ENCODE measurements at places on chromosomes 11 and 22.

GRCh38 chr11:29343465-29344333 is 673.1 kb downstream of the KCNA4 start:
- DNase-seq = peak; percentile 22

DNA sequence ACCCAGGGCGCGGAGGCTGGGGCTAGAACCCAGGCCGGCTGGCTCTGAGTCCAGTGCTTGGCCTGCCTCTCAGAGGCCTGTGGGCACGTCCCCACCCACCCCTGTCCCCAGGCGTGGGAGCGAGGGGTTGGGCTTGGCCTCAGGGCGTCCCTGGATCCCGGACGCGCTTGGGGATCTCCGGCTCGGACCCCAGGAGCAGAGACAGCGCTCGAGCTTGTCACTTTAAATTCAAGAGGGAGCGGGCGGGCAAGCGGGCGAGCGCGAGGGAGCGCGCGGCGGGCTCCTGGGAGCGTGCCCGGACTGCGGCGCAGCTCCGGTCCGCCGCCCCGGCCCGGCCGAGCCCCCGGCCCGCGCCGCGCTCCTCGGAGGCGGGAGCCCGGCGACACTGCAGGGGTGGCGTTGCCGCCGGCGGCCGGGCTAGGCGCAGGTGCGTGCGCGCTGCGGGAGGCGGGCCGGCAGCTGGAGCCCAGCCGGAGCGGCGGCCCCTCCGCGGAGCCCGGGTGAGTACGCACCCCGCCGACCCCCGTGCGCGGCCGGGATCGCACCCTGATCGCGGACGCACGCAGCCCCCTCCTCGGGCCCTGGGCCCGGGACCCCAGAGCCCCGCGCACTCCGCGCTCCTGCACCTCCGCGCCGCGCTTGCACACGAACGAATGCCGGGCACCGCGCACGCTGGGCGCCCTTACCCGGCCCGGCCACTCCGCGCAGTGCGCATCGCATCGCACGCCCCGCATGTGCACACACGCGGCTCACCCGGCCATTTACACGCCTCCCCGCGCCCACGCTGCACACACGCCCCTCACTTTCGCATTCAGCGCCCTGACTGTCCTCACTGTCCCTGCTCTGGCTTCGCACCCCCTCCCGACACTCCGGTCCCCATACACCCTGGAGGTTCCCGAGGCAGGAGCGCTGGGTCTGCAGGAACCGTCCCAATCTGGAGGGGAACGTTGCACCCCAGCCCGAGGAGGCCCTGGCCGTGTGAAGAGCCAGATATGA is at the start of gene SYT12:
SYT12 (plus strand) TSS at position 174 of the 996 bp plus-strand sequence. CDS start 7,011 bp downstream, outside the sequence.
- peak; percentile 19 for DNase-seq

GRCh38 chr11:101195294-101195693 is 65.7 kb upstream of the PGR start:
- no peak for DNase-seq

DNA sequence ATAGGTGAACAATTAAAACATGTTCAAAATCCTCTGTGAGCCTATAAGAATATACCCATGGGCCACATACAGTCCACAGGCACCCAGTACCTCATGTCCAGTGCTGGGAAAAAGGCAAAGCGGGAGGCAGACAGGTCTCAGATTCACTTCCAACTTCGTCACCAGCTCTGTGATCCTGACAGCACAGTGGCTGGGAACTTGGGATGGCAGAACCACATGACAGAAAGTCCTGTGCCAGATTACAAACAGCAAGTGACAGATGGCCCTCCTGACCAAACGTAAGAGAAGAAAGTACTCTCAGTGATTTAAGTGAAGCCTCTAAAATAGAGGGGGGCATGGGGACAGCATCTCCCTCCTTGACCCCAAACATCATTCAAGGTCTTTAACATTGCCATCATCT is 5.8 kb downstream of the SLC1A2 start:
- no peak for DNase-seq

GRCh38 chr22:20198557-20199319 is 47.9 kb upstream of the CCDC188 start:
- no peak for DNase-seq

DNA sequence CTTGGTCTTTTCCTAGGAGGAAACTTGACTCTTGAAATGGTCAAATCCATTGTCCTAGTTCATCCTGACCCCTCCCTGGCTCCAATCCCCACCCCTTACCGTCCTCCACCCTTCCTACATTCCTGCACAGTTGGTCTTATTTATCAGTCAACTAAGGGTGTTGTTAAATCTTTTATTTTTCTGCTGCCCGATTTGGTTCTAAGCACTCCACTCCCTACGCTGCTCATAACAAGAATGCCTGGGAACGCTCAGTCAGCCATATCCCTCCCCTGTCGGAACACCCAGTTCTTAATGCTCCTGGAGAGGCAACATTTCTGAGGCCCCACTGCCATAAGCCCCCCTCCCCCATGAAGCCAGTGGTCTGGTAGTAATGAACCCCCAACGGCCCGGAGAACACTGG is 9.7 kb downstream of the EHF start:
- DNase-seq = no peak

DNA sequence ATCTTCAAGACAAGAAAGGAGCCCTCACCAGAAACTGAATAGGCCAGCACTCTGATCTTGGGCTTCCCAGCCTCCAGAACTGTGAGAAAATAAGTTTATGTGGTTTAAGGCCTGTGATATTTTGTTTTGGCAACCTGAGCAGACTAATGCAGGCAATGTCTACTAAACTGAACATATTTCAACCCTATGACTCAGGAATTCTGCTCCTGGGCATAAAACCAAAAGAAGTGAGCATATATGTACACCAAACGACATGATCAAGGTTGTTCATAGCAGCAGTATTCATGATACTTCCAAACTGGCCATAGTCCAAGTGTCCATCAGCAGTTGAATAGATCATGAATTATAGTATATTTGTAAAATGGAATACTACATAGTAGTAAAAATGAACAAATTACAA is 29.0 kb downstream of the CSNK2A3 start:
- DNase-seq = no peak

GRCh38 chr11:95138448-95138847 is 48.8 kb downstream of the ENDOD1 start:
- no peak for DNase-seq

GRCh38 chr11:115929618-115930129 is 425.5 kb upstream of the CADM1 start:
- no peak for DNase-seq

DNA sequence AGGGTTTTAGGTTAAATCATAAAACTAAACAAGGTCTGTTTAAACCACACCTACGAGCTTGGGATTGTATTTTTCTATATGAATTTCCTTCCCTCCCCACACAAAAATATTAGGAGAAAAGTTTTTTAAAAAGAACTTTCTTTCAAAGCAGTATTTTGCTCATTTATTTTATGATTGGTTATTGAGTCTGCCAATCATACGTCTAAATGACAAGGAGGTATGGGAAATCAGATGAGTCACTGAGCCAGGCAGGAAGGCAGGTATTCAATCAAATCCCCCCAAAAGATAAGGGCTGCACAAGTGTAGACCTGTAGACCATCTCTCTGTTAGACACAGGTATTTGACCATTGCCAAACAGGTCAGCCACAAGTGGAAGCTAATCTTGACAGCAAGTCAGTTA is 440.1 kb upstream of the CCDC90B start:
- DNase-seq = no peak

DNA sequence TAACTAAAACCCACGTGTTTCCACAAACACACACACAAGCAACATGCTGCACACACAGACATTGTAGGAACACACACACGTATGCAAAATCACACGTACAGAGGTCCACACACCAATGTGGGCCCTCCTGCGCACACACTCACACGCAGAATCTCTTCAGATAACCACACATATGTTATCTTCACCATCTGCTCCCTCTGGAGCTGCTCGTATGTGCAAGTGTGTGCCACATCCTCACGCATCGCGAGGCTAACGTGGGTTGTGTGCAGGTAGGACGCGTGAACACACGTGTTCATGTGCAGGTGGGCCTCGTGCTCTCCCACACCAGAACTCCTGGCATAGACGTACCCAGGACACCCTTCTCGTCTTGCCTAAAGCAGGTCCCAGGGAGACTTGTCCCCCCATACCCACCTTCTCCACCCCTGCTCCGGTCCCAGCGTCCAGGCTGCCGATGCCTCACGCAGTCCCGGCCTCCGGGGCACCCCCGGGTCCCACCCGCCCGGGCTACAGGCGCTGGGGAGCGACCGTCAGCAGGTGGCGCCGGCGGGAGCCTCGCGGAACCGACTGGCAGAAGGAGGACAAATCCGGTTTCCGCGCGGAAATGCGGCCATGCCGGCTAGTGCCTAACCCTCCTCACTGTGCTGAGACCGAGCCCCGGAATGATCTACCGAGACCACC is 10.3 kb upstream of the IGSF9B start:
- peak; percentile 79 for DNase-seq

GRCh38 chr22:38137876-38138687 is 27.6 kb upstream of the BAIAP2L2 start:
- DNase-seq = no peak

Measured in stimulated activated naive CD8-positive, alpha-beta T cell treated with anti-CD3 and anti-CD28 coated beads, Interleukin-15, amount 100 ng/mL, for 72 hours (primary cell).